Activated T-helper 2 cell treated with anti-CD3 and anti-CD28 coated beads, Interferon-gamma antibody, Interleukin-2, Interleukin-4, amounts not matched to agents 10 μg/mL and 5 μg/mL and 100 μg/mL, durations not matched to agents 14 hours and 24 hours and 36 hours (primary cell): ENCODE measurements at places on chromosomes 2 and 18.

GRCh38 chr2:230714136-230714480, 1.5 kb downstream of the CAB39 start:
- DNase-seq: peak; percentile 28

- DNase-seq: no peak
Measured at GRCh38 chr2:63553049-63553448, 35.2 kb downstream of the WDPCP start.

DNA sequence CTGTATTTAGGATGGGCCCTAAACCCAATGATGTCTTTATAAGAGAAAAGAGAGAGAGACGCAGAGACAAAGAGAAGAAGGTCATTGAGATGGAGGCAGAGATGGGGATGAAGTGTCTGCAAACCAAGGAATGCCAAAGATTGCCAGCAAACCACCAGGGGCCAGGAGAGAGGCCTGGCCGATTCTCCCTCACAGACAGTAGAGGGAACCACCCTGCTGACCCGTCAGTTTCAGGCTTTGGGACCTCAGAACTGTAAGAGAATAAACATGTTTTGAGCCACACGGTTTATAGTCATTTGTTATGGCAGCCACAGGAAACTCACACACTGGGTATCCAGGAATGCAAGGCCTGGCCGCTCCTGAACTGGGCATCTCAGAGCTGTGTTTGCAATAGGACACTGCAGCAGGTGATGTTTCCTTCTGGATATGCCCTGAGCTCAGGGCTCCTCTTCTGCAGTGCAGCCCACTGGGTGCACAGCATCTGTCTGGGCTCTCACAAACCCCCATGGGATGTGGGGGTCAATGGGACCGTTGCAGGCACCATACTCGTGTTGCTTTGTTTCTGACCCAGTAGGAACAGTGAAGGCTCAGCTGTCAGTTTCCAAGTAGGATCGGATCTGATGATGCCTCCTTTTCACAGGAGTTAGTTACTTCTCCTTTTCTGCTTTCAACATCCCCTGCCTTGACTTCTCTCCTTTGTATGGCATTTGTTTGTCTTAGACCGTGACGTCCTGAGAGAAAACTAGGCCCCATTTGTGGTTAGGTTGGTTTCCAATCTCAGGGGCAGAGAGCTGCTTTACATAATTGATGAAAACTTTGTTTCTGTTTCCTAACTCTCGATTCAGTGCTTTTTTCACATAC, 20.8 kb downstream of the PTPN18 start:
- no peak for DNase-seq

DNA sequence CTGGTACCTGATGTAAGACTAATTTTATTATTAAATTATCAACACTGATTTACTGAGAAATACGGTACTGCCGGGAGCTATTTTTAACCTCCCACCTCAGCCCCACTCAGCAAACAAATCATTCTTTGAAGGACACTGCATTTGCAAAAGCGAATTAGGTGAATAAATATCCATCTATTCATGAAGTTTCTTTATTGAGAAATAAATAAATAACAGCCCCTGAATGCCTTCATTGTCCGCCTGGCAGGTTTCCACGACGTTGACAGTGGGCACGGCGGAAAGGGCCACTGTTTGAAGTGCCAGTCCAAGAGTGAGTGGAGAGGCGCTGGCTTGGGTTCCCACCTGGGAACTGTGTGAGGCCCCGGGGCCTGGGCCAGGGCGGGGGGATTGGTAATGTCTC, 15.7 kb downstream of the C1QL2 start:
- no peak for DNase-seq

DNA sequence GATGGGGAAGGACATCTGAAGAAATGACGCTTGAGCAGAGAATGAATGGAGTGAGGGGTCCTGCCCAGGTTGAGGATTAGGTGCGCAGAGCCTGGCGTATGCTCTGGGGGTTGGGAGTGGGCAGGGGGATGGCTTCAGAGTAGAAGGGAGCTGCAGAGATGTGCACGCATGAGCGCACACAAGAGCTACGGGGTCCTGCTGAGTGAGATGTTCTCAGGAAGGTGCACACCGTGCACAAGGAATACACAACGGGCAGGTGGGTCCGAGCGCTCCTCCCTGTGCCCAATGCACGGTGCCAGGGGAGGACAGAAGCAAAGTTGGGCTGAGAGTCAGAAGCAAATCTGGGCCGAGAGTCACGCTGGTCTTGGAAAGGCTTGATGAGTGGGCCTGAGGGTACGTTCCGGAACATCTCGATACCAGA, 25.5 kb downstream of the TWIST2 start:
- no peak for DNase-seq

DNA sequence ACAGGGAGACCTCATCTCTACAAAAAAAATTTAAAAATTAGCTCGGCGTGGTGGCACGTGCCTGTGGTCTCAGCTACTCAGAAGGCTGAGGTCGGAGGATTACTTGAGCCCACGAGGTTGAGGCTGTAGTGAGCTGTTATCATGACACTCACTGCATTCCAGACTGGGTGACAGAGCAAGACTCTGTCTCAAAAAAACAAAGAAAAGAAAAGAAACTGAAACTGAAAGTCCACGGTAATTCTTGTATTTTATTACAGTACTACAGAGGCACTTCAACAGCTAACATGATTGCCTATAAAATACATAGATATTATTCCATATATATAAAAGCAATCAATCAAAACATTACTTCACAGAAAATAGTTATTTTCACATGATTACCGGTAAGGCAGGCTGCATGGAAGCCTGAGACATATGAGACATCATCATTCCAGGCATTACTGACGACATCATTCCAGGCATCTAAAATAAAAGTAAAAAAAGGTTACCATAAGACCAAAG, 23.1 kb downstream of the PRPF40A start:
- DNase-seq: peak; percentile 34

- no peak for DNase-seq
Measured at GRCh38 chr2:46167406-46167805, 129.8 kb upstream of the EPAS1 start.

DNA sequence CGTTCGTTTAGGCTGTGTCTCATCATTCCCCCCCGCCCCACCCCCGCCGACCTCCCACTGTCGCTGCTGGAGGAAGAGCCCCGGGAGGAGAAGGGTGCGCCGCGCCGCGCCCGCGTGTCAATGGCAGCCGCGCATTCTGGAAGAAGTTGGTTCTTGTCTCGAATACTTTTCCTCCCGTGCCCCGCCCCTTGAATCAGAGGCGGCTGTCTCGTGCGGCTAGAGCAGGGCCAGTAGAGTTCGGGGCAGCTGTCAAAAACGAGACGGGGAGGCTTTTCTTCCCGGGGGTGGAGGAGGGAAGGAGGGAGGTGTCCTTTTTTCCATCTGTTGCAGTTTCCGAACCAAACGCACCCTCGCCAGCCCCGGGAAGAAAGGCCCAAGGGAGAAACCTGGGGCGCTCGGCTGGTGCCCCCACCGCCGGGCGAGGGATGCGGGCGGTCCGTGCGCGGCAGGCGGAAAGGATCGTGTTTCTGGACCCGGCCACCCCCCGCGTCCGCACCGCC, 410 bp upstream of the TGIF1 start:
- DNase-seq: no peak

DNA sequence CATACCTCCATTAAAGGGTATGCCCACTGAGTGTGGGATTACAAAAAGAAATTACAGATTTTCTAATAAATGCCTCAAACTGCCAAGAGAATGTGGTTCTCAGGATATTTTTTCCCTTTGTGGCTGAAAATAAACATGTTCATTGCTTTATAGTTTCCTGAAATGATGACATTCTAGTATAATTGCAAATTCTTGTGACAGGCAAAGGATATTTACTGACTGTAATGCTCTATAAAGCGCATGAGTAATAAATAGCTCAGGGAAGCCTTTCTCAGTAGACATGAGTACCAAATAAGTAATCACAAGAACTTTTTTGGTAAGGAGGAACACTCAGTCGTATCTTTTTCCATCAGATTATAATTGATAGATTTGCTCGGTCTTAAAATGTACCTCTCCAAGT, 72.3 kb downstream of the FTCDNL1 start:
- no peak for DNase-seq

DNA sequence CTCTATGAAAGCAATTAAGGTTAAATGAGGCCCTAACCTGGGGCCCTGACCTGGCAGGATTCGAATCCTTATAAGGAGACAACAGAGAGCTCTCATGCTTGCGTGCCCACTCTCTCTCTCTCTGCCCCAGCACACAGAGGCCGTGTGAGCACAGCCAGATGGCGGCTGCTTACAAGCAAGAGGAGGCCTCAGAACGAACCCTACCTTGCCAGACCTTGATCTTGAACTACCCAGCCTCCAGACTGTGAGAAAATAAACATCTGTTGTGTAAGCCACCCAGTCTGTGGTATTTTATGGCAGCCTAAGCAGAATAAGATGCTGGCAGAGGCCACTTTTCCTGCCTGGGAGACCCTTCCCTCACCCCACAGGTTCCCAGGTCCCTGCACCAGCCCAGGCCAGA, 5.2 kb upstream of the UBE2F start:
- no peak for DNase-seq

- DNase-seq: no peak
Measured at GRCh38 chr18:58221060-58221725, 177.2 kb downstream of the NEDD4L start.

- DNase-seq: no peak
Measured at GRCh38 chr2:221455214-221455613, 116.9 kb downstream of the EPHA4 start.

GRCh38 chr18:31666055-31666454, 18.3 kb downstream of the B4GALT6 start:
- no peak for DNase-seq

DNA sequence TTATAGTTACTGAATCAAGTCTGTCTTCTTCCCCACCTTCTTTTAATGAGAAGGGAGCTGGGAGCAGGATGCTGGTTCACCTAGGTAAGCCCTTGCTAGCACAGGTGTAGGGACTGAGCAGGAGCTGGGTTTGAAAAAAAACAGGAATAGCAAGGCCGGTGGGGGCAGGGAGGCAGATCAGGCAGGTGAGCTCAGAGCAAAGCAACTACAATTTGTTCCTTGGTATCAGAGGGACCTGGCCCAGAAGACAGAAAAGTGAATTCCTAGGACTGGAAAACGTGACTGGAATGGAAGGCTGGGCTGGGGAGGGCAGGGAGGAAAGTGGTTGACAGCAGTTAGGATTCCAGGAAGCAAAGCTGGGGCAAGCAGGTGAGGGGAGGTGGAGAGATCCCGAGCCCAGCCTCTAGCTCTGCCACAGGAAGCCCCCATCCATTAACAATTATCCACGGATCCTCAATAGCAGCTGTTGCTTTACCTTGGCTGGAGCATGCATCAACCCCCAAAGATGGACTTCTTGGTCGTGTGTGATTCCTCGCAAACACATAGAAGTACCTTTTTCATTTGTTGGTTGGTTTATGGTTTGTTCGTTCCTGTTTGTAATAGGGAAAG, 118.4 kb downstream of the LNPK start:
- no peak for DNase-seq

GRCh38 chr2:68857202-68857845, 13.9 kb downstream of the BMP10 start:
- DNase-seq: no peak

GRCh38 chr2:169361706-169362117, 622 bp downstream of the LRP2 start:
- DNase-seq: no peak

DNA sequence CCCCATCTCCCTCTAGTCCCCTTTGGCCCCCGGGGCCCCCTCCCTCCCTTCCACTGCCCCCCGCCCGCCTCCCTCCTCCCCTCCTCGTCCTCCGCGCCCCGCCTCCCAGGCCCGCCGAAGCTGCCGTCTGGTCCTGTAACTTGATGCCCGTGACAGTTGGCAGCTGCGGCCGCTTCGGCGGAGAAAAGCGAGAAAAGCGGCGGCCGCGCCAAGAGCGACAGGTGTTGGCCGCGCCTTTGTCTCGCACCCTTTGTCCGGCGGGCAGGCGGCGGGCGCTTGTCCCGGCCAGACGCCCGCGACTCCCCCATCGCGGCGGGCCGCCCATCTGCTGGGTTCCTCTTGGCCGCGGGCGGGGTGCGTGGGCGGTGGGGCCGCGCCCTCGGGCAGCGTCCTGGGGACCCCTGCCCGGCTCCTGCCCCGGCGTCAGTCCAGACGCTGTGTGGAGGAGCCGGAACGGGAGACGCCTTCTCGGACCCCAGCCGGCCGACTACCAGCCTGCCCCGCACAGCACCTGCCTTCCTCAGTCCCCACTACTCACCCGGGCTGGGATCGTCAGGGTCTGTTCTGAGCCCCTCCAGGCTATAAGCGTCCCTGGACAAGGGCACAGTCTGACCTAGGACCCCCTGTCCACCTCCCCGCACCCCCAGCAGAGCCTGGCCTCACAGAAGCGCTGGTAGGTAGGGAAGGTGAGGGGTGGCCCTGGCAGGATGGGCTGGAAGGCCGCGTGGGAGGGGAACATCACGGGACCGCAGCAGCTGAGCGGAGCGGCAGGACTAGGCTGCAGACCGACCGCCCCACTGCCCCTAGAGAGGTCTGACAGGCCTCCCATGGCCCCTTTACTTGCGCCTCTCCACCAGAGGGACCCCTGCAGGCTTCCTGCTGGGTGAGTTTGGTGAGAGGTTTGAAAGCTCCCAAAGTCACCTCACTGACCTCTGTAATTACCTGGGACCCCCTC, 1.2 kb upstream of the HES6 start:
- no peak for DNase-seq

DNA sequence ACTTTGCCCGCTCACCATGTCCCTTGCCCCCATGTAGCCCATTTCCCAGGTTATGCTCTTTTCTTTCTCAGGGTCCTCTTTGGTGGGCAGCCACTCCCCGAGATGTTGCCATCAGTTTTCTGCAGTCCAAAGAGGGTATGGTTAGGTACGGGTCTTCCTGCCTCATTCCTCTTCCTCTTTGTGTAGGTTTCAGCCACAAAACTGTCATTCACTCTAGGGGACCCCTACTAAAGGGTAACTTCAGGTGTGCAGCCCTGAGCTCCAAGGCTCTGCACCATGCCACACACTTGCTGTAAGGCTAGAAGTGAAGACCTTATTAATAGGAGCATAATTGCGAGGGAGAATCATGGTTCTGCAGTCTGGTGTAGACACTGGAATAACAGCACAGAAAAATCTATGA, 99.8 kb upstream of the ZNF397 start:
- no peak for DNase-seq

DNA sequence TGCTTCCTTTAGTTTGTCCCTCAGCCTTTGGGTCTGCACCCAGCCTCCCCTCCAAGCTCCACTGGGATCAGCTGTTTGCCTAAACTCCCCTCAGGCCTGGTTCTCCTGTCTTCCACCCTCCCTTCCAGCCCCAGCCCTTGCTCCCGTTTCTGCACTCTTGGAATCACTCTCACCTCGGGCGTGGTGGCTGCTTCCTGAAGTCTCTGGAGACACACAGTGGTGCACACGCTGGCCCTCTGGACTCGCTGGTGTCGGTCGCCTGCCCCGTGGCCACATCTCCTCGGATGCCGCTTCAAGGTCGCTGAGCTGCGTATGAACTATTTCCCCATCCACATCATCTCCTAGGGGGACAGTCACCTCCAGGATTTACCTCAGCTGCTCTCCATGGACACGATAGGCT, 46.3 kb downstream of the PSMG2 start:
- DNase-seq: no peak

- DNase-seq: no peak
Measured at GRCh38 chr2:164657129-164657528, 35.8 kb upstream of the GRB14 start.

DNA sequence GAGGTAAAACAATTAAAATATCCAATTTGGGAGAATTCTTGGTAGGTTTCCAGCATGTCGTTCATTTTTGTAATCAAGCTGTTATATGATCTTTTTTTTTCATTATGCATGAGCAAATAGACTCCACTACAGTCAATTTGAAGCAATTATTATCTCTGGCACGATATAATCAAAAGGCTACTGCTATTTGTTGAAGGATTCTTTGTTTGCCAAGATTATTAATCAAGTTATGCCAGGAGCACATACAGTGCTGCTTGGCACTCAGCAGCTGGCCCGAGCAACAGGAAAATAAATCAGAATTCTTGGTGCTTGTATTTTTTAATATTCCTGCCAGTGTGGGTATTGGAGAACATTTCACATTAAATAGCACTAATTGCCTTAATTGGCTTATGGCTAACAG, 279.5 kb downstream of the RND3 start:
- DNase-seq: no peak
